Adrenal gland (tissue), 19 donors: ENCODE measurements at places on chromosomes 2 and 18. TPM values are rescaled to one million over a fixed set of nuclear protein-coding genes. Genes with fewer than 3 reads are reported as not detected.

The CABYR gene
- 4.7 TPM for total RNA-seq

The RELCH gene
- 35.3 TPM for total RNA-seq

DNA sequence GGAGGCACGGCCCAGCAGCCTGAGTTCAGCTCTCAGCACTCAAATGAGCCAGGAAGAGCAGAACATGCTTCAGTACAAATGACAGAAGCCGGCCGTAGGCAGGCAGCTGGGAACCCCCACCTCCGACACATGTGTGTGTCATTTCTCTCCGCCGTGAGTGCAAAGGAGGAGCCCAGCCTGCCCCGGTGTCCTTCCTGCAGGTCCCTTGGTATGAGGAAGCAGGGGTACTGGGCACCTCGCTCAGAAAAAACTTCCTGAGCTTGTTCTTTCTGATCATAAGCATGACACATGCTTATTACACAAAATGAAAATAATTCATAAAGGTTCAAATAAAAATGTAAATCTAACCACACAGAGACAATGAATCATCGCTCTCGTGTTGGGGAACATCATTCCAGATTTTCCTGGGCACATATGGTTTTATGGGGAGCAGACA is 35.3 kb downstream of the KCNF1 start:
- peaks cover 7% of the 10 kb centered on the region for H3K27me3 ChIP-seq
- no peak overlapping the region for H3K4me3 ChIP-seq
- no peaks in the 10 kb centered on the region for H3K4me1 ChIP-seq
- H3K27ac ChIP-seq = no peak overlapping the region
- DNase-seq = no peak

DNA sequence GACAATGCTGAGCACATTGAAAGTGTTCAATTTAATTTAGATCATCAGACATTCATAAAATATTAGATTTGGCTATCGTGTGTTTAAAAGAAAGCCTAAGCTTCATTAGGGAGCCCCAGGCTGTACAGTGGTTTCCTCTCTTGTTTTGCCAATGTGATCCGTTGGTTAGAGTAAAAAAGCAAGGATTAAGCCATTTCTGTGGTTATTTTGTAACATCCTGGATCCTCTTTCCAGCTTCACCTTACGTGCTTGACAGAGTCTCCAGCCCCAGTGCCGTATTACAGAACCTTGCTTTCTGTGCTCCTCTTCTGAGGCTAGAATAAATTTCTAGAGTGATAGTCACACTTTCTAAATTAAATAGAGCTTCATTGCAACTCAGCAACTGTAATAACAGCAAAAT is 289.3 kb upstream of the LINC00305 start:
- H3K4me3 ChIP-seq = no peak overlapping the region
- H3K4me1 ChIP-seq = no peaks in the 10 kb centered on the region
- no peak for DNase-seq
- H3K27ac ChIP-seq = no peak overlapping the region
- no peaks in the 10 kb centered on the region for H3K36me3 ChIP-seq

The RAB10 gene
- 157 TPM for total RNA-seq

- H3K27ac ChIP-seq = no peak overlapping the region
- no peaks in the 10 kb centered on the region for H3K27me3 ChIP-seq
- H3K4me1 ChIP-seq = no peaks in the 10 kb centered on the region
- DNase-seq = no peak
- no peaks in the 10 kb centered on the region for H3K36me3 ChIP-seq
These were observed 317.6 kb upstream of the SMIM21 start for GRCh38 chr18:75745147-75745546.

- no peak overlapping the region for H3K27ac ChIP-seq
- H3K27me3 ChIP-seq = no peaks in the 10 kb centered on the region
- no peak for DNase-seq
- no peaks in the 10 kb centered on the region for H3K4me1 ChIP-seq
- H3K36me3 ChIP-seq = no peaks in the 10 kb centered on the region
These were observed 55.3 kb downstream of the CAB39 start for GRCh38 chr2:230767862-230768388.

- H3K4me1 ChIP-seq = peaks cover 4% of the 10 kb centered on the region
- H3K27me3 ChIP-seq = no peaks in the 10 kb centered on the region
- H3K27ac ChIP-seq = no peak overlapping the region
- H3K4me3 ChIP-seq = no peak overlapping the region
- no peaks in the 10 kb centered on the region for H3K36me3 ChIP-seq
- DNase-seq = no peak
These were observed 260.8 kb downstream of the SETBP1 start for GRCh38 chr18:44941516-44941915.

- DNase-seq = no peak
- no peaks in the 10 kb centered on the region for H3K27me3 ChIP-seq
- no peak overlapping the region for H3K27ac ChIP-seq
These were observed 54.7 kb upstream of the ETAA1 start for GRCh38 chr2:67342394-67342793.

The ALK gene
- total RNA-seq = 1.1 TPM

- no peaks in the 10 kb centered on the region for H3K27me3 ChIP-seq
- DNase-seq = no peak
- H3K36me3 ChIP-seq = no peaks in the 10 kb centered on the region
- H3K4me3 ChIP-seq = no peak overlapping the region
- peaks cover 2% of the 10 kb centered on the region for H3K4me1 ChIP-seq
- H3K27ac ChIP-seq = no peak overlapping the region
These were observed 8.1 kb downstream of the SCRN3 start for GRCh38 chr2:174403628-174404027.

The RSAD2 gene
- 7.0 TPM for total RNA-seq

DNA sequence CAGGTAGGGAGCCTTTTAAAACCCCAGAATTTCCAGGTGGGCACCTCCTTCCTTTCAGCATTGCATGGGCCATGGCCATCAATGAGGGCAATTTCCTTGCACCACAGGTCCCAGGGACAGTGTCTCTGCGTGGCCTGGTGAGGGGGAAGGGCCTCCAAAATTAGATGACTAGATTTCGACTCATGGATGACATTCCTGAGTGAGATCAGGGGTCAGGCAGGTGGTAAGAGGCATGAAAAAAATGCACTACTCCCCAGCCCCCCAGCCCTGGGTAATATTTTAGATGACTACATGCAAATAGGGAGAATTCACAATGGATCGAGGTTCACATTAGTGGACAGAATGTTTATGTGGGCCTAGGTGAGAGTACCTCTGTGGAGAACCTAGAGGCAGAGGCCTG is 19.0 kb upstream of the IGFBP5 start:
- DNase-seq = no peak
- no peak overlapping the region for H3K27ac ChIP-seq
- H3K4me1 ChIP-seq = no peaks in the 10 kb centered on the region
- no peaks in the 10 kb centered on the region for H3K27me3 ChIP-seq

The SKOR2 gene
- total RNA-seq = not detected

DNA sequence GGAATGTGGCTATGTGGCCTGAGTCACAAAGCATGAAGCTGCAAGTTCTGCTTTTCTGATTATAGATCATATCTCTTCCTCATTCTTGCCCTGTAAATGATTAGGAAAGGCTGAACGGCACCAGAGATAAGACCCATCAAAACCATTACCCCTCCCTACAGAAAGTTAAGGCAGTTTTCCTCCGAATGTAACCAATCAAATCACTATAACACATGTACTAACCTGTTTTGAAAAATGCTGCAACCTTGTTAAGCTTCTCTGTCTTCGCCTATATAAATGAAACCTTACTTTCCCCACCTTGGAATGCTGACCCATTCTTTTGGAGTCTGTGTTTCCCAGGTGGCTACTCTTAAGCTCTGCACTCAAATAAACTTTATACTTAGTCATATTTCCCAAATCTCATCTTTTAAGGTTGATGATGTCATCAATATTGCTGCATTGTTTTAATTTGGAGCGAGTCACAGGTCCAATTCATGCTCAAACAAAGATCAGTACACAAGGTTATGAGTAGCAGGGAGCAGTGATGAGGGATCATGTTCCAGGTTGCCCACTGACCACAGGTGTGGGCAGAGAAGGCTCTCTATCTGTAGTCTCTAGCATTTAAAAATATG is 662.3 kb downstream of the IRS1 start:
- no peaks in the 10 kb centered on the region for H3K27me3 ChIP-seq
- H3K4me3 ChIP-seq = no peak overlapping the region
- no peaks in the 10 kb centered on the region for H3K4me1 ChIP-seq
- no peaks in the 10 kb centered on the region for H3K36me3 ChIP-seq

GRCh38 chr2:132915812-132916549 is 246.0 kb upstream of the LYPD1 start:
- no peak overlapping the region for H3K4me3 ChIP-seq
- H3K27me3 ChIP-seq = no peaks in the 10 kb centered on the region
- H3K36me3 ChIP-seq = no peaks in the 10 kb centered on the region
- DNase-seq = no peak

The SIX2 gene
- total RNA-seq = not detected

The MSTN gene
- total RNA-seq = 0.30 TPM

The SNORC gene
- total RNA-seq = 1.0 TPM

GRCh38 chr2:121796239-121796638 is 40.8 kb downstream of the TSN start:
- H3K4me3 ChIP-seq = no peak overlapping the region
- H3K4me1 ChIP-seq = no peaks in the 10 kb centered on the region
- H3K36me3 ChIP-seq = no peaks in the 10 kb centered on the region
- DNase-seq = no peak
- no peak overlapping the region for H3K27ac ChIP-seq

- H3K27me3 ChIP-seq = no peaks in the 10 kb centered on the region
- H3K4me3 ChIP-seq = no peak overlapping the region
- no peak for DNase-seq
- H3K36me3 ChIP-seq = no peaks in the 10 kb centered on the region
These were observed 280.9 kb upstream of the STON1 start for GRCh38 chr2:48249025-48249424.

GRCh38 chr18:76265497-76266235 is 229.4 kb downstream of the ZNF516 start:
- no peaks in the 10 kb centered on the region for H3K27me3 ChIP-seq
- peak; percentile 56 for DNase-seq
- H3K36me3 ChIP-seq = no peaks in the 10 kb centered on the region
- H3K27ac ChIP-seq = peak overlapping the region; percentile 79
- H3K4me3 ChIP-seq = no peak overlapping the region

DNA sequence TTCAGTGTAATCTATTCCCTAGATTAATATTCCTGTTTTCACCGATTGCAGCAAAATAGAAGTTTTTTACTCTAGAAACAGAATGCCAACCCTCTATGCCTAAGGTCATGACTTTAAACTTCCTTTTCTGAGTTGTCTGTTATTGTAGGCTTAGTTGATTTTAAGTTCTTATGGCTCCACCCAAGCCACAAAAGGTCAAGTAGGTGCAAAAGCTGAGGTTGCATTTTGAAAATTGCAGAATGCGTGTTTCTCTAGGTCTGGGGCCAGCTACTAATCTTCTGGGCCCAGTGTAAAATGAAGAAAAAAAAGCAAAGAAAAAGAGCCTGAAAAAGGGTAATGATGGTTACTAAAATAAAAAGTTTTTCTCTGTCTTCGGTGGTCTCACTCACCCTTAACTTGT is 635.7 kb upstream of the FAM98A start:
- H3K4me1 ChIP-seq = no peaks in the 10 kb centered on the region
- H3K4me3 ChIP-seq = no peak overlapping the region
- H3K27me3 ChIP-seq = no peaks in the 10 kb centered on the region
- no peak for DNase-seq
- no peak overlapping the region for H3K27ac ChIP-seq

The CDK15 gene
- total RNA-seq = 1.1 TPM

The CHRND gene
- total RNA-seq = not detected

The ELOA2 gene
- not detected for total RNA-seq

The MRO gene
- total RNA-seq = 4.0 TPM

GRCh38 chr18:71242981-71243380 is 954.1 kb downstream of the SOCS6 start:
- no peak for DNase-seq
- H3K4me1 ChIP-seq = no peaks in the 10 kb centered on the region
- no peak overlapping the region for H3K4me3 ChIP-seq
- no peaks in the 10 kb centered on the region for H3K36me3 ChIP-seq
- no peak overlapping the region for H3K27ac ChIP-seq

GRCh38 chr2:236685361-236685760 is 115.7 kb downstream of the ACKR3 start:
- no peaks in the 10 kb centered on the region for H3K4me1 ChIP-seq
- no peak overlapping the region for H3K27ac ChIP-seq
- DNase-seq = no peak
- peaks cover 8% of the 10 kb centered on the region for H3K27me3 ChIP-seq
- H3K4me3 ChIP-seq = no peak overlapping the region

DNA sequence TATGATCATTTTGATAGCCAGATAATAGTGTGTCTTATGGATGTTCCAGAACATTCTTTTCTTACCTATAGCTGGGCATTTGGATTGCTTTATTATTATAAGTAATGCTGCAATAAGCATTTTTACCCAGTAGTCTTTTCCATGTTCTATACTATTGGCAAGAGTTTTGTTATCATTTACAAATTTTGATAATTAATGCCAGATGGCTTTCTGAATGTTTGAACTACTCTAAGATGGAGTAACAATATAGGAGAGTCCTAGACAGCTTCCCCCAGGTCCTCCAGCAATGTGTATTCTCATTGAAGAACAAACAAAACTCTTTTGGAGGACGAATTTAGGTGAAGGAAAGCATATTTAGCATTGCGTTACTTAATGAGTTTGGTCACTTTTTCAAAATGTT is 73.0 kb downstream of the INPP4A start:
- no peak for DNase-seq
- peaks cover 28% of the 10 kb centered on the region for H3K4me1 ChIP-seq
- H3K27ac ChIP-seq = no peak overlapping the region
- H3K27me3 ChIP-seq = no peaks in the 10 kb centered on the region
- H3K4me3 ChIP-seq = no peak overlapping the region

DNA sequence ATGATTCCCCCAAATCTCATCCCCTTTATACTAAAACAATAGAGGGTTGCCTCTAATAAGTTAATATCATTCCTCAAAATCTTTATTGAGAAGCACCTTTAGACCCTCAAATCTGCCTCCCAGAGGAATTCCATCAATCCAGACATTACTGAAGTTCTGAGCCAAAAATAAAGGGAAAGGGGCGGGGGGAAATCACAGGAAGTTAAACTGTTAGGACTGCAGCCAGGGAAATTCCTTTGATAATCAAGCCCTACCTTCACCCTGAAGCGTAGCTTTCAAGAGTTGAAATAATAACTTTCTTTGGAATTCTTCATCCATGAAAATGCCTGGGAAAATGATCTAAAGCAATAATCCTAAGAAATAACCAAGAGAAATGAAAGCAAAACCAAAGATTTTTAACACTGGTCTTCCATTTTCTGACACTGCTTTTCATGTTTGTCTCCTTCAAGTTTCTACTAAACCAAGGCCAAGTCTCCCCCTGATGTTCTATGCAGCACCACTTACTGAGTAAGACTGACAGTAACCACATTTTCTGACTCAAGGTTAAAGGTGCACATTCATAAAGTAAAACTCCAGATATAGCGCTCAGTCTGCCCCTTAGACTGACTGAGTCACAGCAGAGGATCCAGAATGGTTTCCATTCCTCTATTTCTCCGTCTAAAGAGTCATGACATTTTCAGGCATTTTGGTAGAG is 78.2 kb downstream of the TCF4 start:
- DNase-seq = no peak
- H3K27me3 ChIP-seq = no peaks in the 10 kb centered on the region
- no peaks in the 10 kb centered on the region for H3K36me3 ChIP-seq
- H3K4me3 ChIP-seq = peak overlapping the region; percentile 3
